Adipocyte (in vitro differentiated cells): ENCODE measurements at places on chromosomes 11 and 22.

DNA sequence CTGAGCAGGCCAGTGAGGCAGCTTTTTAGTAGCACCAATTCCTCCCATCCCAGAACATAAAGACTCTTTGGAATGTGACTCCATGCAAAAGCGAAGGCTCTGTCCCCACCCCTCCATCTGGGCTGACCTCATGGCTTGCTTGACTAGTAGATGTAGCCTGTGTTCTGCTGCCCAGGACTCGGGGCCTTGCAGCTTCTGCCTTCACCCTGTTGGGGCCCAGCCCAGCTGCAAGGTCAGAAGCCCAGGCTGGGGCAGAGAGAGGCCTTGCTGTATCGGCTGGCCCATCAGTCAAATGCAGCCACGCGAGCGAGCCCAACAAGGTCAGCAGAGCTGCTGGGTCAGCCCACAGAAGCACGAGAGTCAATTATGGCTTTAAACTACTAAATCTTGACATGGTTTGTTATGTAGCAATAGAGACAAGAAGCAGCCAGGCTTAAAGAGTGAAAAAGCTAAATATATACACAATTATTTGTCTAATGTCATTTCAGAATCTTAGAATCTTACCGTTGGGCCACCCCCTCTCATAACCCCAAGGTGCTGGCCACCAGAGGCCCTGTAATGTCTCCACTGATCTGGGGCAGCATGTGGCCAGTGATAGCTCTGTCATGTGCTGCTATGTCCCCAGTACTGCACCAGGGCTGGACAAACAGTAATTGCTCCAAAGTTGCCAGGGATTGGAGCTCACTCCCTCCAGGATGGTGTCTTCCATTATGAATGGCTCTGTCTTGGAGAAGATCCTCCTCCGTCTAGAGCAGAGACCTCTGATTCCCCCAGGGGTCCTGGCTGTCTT is 10.4 kb upstream of the WNT11 start:
- no peak for DNase-seq

GRCh38 chr22:39984006-39984405 is 10.7 kb upstream of the FAM83F start:
- no peak for DNase-seq

DNA sequence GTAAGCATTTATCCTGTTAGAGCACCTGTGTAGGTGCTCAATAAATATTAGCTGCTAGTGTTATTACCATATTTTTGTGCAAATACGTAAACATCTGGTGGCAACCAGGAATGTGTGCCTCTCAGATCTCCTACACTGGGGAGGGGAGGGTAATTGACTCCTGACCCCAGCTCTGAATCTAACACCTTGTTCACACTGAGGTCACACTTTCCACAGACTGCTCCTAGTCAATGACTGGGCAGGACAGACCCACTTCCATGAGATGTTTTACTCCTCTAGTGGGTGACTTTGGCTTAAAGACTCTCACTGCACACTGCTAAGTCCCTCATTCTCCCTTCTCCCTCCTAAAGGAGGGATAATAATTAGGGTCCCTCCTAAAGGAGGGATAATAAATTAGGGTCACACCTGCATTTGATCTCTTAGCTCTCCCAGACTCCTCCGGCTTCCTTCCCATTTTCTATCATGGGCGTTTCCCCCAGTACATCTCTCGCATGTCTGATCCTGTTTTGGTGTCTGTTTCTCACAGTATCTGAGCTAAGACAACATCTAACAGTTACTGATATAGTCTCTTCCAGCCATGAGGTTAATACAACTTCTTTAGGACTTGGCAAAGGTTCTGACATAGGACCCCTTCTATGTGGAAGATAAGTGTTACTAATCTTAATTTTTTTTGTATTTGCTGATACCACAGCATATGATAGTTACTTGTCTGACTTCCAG is 8.0 kb downstream of the CSTPP1 start:
- no peak for DNase-seq

DNA sequence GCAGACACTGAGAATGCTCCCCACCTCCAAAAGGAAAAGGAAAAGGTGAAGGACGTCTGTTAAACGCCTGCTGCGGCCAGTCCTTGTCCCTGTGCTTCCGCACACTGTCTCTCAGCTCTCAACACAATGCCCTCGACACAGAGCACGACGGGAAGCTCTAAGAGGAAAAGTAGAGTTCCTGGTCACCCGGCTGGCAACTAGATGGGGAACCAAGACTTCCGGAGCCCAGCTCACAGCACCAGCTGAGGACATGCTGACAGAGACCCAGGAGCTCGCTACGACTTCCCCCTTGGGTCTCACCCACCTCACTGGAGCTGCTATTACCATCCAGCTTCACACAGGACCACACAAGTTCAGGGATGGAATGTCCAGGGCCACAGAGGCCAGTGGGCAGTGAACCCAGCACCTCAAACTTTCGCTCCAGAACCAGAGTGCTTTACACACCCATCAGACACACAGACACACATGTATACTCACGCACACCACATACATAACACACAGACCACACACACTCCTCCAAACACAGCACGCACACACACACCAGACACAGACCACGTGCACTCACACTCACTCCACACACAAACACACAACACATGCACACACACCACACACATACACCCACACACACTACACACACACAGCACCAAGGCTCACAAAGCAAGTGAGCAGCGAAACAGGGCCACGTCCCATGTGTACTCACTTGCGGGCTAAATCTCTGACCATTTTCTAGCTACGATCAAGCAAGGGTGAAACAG is 9.6 kb downstream of the SULT4A1 start:
- no peak for DNase-seq

GRCh38 chr11:44973632-44974401 is 23.1 kb upstream of the TP53I11 start:
- no peak for DNase-seq

DNA sequence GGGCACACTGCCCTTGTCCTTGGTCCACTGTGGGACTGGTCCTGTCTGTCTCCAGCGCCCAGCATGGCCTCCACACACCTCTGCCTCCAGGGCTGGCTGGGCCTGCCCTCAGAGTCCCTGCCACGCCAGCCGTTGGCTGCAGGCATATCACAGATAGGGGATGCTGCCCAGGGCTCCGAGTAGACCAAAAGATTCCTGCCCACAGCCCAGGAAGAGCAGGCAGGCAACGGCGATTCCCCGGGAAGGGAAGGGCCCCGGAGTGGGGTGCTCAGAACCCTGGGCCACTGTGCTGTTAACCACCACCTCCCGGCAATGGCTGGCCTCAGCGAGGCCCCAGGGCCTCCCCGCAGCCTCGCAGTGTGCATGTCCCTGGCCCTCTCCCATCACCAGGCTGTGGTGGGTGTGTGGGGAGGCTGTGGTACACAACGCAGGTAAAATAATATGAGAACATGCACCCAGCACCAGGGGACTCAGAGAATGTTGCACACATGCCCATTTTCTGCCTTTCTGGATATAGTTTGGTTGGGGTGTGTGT is 2.2 kb downstream of the IFITM5 start:
- no peak for DNase-seq

- no peak for DNase-seq
Measured at GRCh38 chr22:21632237-21632895, at the start of gene CCDC116. Gene CCDC116 (plus strand): TSS chr22:21632760. CDS start chr22:21633182, 422 bp downstream.

DNA sequence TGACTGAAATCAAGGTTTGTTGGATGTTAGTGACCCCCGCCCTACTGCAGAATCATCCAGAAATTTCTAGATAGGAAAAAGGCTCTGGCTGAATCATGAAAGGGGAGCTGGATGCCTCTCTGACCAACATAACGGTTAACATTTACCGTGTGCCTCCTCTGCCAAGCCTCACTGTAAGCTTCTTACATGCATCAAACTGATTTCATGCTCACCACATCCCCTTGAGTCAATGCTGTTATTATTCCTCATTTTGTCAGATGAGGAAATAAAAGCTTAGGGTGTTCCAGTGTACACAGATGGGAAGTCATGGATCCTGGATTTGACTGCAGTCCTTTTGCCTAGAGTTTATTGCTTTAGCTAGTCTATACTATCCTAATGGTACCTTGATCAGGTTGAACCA is 5.9 kb upstream of the HMOX1 start:
- no peak for DNase-seq

DNA sequence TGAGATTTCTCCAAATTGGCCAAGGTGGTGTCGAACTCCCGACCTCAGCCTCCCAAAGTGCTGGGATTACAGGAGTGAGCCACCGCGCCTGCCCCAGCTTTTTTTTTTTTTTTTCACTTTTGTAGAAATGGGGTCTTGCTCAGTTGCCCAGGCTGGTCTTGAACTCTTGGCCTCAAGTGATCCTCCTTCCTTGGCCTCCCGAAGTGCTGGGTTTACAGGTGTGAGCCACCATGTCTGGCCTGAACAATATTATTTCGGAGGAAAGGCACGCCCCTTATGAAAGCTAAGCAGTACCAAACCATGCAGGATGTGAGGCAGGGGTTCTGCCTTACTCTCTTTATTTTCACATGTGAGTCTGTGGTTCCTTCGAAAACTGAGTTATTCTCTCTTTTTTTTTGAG is 16.1 kb downstream of the MTCH2 start:
- DNase-seq: no peak

- DNase-seq: no peak
Measured at GRCh38 chr11:77467233-77467632, 6.7 kb downstream of the PAK1 start.

DNA sequence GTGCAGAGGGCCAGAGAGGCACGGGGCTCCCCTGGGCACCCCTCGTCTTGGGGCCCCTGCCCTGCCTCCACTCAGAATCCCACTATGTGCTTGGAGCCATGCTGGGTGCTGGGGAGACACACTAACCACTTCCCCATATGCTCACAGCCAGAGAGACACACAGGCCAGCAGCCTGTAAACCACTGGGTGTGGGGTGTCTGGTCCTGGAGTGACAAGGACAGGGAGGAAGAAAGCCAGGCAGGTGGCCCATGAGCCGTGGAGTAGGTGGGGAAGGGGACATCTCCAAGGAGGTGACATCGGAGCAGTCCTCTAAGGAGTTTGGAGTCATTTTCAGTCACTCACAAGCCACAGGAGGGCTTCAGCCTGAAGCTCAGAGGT is 58.9 kb downstream of the CDKN1C start:
- DNase-seq: no peak

DNA sequence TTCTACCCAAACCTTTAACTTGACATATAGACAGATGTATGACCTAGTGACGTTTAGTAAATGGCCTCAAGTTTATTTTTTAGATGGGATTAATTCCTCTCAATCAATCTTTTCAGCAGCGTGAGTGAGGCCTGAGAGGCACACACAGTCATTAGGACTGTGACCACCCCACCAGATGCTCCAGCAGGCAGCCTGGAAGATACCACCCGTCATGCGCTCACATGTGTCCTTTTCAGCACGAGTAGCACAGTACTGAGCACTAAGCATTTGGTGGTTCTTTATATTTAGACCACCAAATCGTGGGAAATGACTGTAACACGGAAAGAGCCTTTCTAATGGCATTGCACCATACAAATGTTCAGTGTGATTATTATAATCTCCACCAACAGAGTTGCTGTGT is 354.6 kb upstream of the DDI1 start:
- DNase-seq: no peak

- no peak for DNase-seq
Measured at GRCh38 chr22:30223303-30223702, 23.3 kb downstream of the LIF start.

- DNase-seq: no peak
Measured at GRCh38 chr22:47276991-47277390, 514.5 kb downstream of the TBC1D22A start.

GRCh38 chr22:48755059-48755949 is 1072.4 kb downstream of the BRD1 start:
- no peak for DNase-seq

DNA sequence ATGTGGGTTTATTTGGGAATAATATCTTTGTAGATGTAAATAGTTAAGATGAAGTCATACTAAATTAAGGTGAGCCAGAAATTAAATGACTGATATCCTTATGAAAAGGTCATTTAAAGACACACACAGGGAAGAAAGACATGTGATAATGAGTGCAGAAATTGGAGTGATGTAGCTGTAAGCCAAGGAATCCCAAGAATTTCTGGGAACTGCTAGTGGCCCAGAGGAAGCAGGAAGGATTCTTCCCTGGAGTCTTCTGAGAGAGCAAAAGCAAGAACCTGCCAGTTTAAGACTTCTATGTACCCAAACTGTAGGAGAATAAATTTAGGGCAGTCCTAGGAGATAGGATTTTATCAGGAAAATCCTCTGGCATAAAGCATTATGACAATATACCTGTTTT is 66.9 kb downstream of the LRRC4C start:
- DNase-seq: no peak

DNA sequence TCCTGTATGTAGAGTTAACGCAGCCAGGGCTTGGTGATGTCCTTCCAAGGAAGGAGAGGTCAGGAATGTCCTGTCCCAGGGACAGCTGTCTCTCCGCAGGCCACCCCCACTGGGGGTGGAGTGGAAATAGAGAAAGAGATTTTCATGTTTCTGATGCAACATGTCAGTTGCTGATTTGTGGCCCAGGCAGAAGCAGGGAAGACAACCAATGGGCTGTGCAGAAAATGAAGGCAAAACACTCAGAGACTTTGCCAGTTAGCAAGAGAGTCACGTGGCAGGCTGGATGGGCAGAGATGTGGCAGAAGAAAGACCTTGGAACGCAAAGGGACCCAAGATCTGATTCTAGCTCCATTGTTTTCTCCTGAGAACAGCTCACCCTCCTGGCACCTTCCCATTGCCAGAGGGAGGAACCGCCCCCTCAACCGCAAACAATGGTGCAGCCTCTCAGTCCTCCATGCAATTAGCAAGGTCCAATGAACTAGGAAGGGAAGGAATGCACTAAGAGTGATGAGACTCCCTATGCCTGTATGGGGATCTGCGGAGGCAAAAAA is 71.0 kb downstream of the SYN3 start:
- DNase-seq: peak; percentile 34

- DNase-seq: no peak
Measured at GRCh38 chr11:36389811-36390210, 93.7 kb downstream of the PRR5L start.

- no peak for DNase-seq
Measured at GRCh38 chr22:27358096-27358870, 443.3 kb downstream of the MN1 start.

DNA sequence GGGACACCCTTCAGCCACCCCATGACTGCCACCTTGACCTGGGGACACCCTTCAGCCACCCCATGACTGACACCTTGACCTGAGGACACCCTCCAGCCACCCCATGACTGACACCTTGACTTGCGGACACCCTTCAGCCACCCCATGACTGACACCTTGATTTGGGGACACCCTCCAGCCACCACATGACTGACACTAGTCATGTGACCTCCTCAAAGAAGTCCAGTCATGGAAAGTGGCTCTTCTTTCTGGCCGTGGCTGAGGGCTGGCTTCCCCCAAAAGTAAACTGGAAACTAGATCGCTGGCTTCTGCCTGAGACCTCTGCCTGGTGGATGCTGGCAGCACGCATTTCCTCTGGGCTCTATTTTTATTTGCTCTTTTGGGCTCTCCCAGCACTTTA is 28.4 kb downstream of the ARFGAP2 start:
- no peak for DNase-seq
